HuH-7.5 (cell line): ENCODE measurements at places on chromosomes 6 and 20.

- DNase-seq: no peak
Measured at GRCh38 chr6:67717281-67717680, 917.8 kb upstream of the ADGRB3 start.

DNA sequence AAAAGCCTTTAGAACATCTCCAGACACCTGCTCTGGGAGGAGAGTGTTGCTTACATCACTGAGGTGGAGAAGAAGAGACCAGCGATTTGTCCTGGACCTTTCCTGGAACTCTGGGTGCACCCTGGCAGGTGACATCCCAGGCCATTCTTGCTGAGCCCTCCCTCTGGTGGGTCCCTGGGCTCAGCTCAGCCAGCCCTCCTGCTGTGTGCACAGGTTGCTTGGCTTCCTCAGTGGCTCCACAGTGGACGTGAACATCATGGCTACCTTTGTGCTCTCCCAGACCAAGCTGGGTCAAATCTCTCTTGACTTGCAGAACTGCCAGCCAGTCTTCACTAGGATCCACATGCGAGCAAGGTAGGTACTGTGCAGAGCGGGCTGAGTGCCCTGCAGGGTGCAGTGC lies 19.9 kb upstream of the BPIFA2 start:
- no peak for DNase-seq

GRCh38 chr6:131427434-131428058 lies 145.5 kb upstream of the ARG1 start:
- no peak for DNase-seq

DNA sequence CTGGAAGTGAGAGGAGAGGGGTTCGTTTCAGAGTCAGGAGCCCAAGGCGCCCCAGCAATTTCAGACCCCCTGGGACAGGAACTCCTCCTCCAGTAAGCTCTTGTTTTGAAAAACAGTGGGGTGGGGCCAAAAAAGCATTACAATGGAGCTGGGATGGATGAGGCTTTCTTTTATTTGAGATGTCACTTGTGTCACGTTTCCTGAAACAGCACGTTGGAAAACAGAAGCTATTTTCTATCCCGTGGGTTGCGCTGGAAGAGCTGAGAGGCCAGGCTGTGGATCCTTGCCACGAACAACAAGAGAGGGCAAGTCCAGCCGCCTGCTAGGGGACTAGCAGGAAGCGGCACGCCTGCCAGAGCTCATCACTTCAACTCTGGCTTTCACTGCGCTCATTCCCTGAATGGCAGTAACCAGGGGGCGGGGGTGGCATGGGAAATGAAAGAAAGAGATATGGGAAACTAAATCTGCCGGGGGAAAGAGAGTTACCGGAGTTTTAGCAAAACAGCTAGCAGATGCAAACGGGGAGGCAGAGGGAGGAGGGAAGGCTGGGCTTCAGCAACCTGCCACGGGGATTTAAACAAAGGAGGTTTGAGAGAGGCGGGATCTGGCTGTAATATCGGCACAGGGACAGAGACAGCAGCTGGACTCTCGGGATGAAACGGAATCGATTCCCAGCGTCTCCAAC lies 34.6 kb downstream of the GCNT2 start:
- DNase-seq: no peak

DNA sequence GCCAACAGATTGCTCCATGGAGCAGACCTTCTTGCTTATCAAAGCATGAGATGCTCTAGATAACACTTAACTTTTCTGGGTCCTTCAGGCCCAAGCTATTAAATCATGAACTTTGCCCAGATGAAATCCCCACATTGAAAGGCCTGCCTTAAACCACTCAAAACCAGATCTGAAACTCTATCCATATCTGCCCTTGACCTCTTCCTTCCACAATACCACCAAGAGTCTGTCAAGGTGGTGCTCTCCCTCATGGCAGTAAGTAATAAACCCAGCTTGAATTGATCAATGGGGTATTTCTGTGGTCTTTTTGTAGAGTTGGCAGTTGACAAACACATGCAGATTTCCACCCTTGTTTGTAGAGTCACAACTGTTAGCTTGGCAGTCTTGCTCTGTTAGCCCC lies 135.5 kb downstream of the ISM1 start:
- no peak for DNase-seq

- DNase-seq: no peak
Measured at GRCh38 chr6:119313937-119314884, 35.4 kb downstream of the MAN1A1 start.

GRCh38 chr20:32519381-32519730 lies 65.8 kb downstream of the NOL4L start:
- DNase-seq: no peak

- no peak for DNase-seq
Measured at GRCh38 chr6:107972413-107973096, 14.5 kb upstream of the SEC63 start.

DNA sequence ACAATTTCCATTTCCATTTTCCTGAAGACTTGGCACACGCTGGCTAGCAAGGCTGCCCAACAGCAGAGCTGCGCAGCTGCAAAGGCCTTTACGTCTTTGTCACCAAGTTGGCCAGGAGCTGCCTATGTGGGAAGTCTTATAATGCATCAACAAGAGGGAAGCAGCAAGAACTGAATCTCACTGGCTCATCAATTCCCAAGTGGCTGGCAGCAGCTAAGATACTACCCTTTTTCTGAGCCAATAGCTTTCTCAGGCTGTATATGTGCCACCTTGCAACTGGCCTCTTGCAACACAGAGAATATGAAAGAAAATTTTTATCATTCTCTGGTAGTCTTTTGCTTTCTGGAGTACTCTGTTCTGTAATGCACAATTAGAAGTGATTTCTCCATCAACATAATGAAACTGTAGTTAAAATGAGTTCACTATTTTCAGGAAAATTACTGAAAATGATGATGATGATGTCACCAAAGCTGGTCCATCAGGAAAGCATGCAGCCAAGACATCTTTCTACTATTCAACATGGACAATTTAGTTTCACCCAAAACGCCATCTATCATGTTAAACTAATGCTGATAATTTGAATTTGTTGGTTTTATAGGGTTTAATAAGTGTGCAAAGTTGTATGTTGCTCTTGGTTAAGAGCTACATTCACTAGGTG lies 97.3 kb upstream of the FOXA2 start:
- DNase-seq: no peak

- DNase-seq: no peak
Measured at GRCh38 chr6:15822835-15823234, 160.0 kb upstream of the DTNBP1 start.

DNA sequence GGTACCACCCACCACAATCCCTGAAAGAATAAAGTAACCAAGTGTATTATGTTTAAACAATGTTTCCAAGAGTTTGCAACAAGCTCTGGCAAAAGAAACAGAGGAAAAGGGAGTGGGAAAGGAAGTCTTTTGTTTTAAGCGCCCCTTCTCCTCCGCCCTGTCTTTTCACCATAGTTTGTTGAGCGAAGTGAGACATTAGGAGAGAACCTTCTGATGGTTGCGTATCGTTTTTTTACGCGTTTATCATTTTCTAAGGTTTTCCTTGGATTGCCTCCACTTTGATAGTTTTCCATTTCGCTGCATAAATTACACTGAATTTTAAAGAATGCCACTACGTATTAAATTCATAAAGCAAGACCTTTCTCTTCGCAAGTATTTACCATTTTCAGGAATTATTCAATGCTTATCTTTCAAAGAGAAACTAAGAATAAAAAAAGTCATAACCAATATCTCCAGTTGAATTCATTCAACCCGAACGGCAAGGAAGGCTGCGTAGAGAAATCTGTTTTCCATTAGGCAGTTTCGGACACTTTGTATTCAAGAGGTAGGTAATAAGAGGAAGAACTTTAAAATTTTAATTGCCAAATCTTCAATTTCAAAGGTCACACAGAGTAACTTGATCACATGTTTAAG lies 920 bp upstream of the EPHA7 start:
- no peak for DNase-seq

DNA sequence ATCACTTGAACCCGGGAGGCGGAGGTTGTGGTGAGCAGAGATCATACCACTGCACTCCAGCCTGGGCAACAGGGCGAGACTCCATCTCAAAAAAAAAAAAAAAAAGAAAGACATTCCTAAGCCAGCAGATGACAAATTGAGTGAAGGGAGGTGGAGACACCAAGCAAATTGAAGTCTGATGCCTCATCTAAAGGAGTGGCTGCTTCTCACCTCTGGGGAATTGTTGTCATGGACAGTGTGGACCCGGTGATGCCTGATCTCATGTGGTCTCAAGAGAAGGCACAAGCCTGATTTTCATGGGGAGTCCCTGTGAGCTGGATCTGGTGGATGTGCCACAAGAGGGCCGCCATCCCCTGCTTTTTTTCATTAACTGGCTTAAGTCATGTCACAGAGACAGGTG lies 272.0 kb downstream of the ZNF217 start:
- no peak for DNase-seq

GRCh38 chr6:142240179-142240578 lies 61.6 kb upstream of the ADGRG6 start:
- DNase-seq: no peak

- DNase-seq: no peak
Measured at GRCh38 chr20:61346996-61347395, 94.9 kb downstream of the CDH4 start.

DNA sequence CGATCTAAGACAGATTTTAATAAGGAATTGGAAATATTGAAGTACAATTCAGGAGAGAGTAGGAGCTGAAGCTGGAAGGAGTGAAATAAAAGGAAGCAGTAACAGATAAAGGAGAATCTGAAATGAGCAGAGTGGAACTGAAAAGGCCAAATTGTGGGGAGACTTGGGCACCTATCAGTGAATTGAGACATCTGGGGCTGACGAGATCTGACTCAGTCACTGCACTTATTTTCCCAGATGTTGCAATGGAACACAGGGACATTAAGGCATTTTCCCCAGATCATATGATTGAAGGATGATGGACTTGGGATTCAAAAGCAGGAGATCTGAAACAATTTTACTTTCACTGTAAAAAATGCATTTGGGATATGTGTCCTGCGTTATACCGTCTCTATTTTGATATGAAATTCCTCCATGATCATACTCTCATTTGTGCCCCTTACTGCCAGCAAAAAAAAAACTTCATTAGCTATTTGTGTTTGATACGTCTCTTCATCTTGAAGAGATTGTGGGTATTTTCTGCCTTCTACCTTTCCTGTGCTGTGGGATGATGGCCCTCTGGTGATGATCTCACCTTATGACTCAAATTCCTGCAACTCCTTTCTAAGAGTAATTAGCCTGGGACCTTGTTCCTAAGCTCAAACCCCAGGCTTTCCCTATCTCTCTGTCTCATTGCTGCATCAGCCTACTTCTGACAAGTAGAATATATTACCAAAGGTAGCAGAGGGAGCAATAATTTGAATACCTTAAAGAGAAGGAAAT lies 278.5 kb upstream of the MAN1A1 start:
- DNase-seq: no peak

GRCh38 chr6:84908304-84908904 lies 144.0 kb upstream of the TBX18 start:
- no peak for DNase-seq

DNA sequence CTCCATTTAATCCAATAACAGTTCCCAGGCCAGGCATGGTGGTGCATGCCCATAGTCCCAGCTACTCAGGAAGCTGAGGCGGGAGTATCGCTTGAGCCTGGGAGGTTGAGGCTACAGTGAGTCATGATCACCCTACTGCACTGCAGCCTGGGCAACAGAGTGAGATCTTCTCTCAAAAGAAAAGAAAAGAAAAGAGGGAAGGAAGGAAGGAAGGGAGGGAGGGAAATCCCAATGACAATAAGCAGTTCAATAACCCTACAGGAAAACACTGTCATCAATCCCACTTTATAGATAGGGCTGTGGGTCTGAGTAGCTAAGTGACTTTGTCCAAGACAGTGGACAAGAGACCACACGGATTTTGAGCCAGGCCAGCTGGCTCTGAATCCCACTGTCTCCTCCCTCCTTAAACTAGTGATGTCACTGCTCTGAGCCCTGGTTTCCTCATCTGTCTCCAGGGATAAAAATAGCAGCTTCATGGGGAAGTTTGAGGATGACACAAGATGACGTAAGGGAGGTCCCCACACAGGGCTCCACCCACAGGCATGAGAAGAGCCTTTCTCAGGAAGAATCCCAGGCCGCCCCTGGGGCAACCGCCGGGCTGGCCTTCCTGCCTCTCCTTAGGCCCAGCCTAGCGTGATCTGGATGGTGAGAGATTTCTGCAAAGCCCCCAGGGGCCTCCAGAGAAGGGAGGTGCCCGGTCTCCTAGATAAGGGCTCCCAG lies 7.2 kb upstream of the TRIB3 start:
- peak; percentile 53 for DNase-seq

- no peak for DNase-seq
Measured at GRCh38 chr6:33692078-33692759, 19.3 kb downstream of the UQCC2 start.

DNA sequence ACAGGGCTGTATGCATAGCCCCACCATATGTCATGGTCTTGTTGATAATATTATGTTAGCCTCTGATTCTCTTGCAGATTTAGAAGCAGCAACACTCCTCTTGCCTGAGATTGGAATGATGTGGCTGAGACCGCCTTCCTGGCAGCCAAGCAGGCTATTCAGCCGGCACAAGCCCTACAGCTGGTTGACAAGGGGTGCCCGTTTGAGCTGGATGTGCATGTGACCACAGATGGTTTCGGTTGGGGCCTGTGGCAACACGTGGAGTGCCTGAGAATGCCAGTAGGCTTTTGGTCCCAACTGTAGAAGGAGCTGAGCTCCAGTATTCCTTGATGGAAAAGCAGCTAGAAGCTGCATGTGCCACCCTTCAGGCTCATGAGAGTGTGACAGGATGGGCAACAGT lies 303.6 kb upstream of the POU3F2 start:
- DNase-seq: no peak

- no peak for DNase-seq
Measured at GRCh38 chr6:108337721-108338120, 42.9 kb downstream of the AFG1L start.

GRCh38 chr6:150915880-150916265 lies 50.4 kb downstream of the MTHFD1L start:
- no peak for DNase-seq

- no peak for DNase-seq
Measured at GRCh38 chr20:42556575-42556974, 633.1 kb downstream of the PTPRT start.

- no peak for DNase-seq
Measured at GRCh38 chr6:158457616-158458278, 102.1 kb upstream of the TMEM181 start.

DNA sequence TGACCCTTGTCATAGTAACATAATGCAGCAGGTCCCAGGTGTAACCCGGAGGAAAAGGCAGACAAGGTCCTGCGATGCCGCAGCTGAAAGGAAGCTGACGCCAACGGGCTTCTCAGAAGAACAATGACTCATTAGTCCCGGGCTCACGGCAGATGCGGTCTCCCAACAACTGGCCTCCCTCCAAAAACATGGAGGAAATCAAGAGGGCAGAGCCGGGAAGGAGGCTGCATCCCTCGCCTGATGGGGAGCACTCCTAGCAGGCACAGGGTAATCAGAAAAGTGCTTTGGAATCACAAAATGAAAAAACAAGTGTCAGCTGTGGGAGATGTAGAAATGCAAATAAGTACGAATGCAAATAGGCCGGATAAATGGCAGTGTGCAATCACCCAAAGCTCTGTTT lies 165.2 kb upstream of the AGPAT4 start:
- no peak for DNase-seq

GRCh38 chr6:80967609-80968008 lies 784.9 kb downstream of the TENT5A start:
- DNase-seq: no peak
